ENCODE measurements at places on chromosomes 6 and 20. TPM values are rescaled to one million over a fixed set of nuclear protein-coding genes. Genes with fewer than 3 reads are reported as not detected.

The OTOR gene
- total RNA-seq = not detected

The HMGN4 gene
- 46.1 TPM for total RNA-seq

The DACT2 gene
- total RNA-seq = not detected

The STMND1 gene
- not detected for total RNA-seq

The OPN5 gene
- not detected for total RNA-seq

The CENPW gene
- total RNA-seq = 14.4 TPM

The ZFAND3 gene
- total RNA-seq = 11.7 TPM

The PLA2G7 gene
- under 0.01 TPM for total RNA-seq

The RAET1E gene
- not detected for total RNA-seq

The RPS6KA2 gene
- total RNA-seq = 122 TPM

The TP53TG5 gene
- total RNA-seq = not detected

The SMPDL3A gene
- 5.3 TPM for total RNA-seq

The IMPG1 gene
- not detected for total RNA-seq

The CUL7 gene
- 27.9 TPM for total RNA-seq

The LKAAEAR1 gene
- 0.13 TPM for total RNA-seq

The KCNS1 gene
- total RNA-seq = under 0.01 TPM

The SAMD3 gene
- total RNA-seq = not detected

The MUC21 gene
- total RNA-seq = not detected

The SRMS gene
- not detected for total RNA-seq

The SLC13A3 gene
- under 0.01 TPM for total RNA-seq

The CDSN gene
- total RNA-seq = under 0.01 TPM

The GRM1 gene
- 0.13 TPM for total RNA-seq

The CLDN20 gene
- total RNA-seq = not detected
